ENCODE measurements at places on chromosomes 11 and 22. TPM values are rescaled to one million over a fixed set of nuclear protein-coding genes. Genes with fewer than 3 reads are reported as not detected.

DNA sequence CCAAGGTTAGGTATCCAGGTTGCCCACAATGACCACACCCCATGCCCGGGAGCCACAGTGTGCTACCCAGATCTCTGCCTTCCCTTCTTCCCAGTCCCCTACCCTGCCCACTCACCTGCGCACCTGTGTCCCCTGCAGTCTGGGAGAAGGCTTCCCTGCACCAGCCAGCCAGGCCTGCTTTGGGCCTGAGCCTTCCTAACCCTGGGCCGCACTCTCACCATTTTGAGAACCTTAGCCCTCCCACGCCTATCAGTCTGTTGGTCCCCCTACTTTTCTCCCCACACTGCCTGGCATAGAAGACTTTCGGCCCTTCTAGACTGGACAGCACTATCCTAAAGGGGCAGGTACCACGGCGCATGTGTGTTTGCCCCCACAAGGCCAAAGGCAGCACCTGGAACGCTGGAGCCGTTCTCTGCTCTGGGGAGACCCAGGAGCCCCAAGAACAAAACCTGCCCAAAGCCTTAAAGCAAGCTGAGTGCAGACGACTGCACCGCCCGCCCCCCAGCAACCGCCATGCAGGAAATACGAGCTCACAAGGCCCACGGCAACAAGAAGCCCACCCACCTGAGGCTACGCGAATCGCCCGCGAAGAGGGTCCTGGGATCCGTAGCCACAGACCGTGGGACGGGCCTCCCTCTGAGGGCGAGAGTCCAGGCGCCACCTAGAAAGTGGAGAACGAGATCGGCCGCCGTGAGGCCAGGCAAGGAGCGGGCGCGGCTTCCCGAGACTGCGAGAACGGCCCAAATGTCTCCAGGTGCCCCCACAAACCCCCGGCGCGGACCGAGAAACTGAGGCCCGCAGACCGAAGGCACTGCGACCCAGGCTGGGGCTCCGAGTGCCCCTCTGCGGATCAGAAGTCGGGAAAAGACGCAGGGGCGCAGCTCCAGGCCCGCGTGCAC, 546 bp downstream of the GNB1L start:
- H3K4me3 ChIP-seq, result peak overlapping the region; percentile 99
- peak; percentile 30 for DNase-seq
- H3K27ac ChIP-seq, result peak overlapping the region; percentile 92
- H3K4me1 ChIP-seq, result peaks cover 16% of the 10 kb centered on the region
- no peaks in the 10 kb centered on the region for H3K36me3 ChIP-seq
- no peaks in the 10 kb centered on the region for H3K27me3 ChIP-seq

DNA sequence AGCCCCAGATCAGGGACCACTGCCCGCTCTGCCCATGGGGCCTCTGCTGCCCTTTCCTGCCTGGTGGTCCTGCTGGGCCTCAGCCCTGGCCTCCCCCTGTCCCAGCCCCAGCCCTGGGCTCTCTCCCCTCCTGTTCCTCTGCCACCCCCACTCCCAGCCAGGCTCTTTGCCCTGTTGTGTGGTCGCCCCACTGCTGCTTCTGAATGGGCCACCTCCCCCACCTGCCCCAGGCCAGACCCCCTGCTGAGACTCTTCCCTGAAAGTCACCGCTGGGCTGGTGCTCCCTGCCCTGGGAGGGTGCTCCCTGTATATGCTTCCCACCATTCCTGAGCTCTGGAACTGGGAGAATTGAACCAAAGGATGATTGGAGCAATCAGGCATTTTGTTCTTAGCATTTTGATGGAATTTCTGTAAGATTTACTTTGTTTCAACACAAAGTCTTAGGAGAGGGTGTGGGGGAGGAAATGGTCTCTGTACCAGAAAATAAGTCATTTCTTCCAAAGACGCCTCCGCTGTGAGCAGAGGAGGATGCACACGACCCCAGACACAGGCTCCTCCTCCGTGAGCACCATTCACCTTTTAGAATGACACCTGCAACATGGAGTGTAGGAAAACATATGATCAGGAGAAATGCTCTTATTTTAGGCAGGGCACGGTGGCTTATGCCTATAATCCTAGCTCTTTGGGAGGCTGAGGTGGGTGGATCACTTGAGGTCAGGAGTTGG, 5.2 kb downstream of the APOBEC3B start:
- no peaks in the 10 kb centered on the region for H3K36me3 ChIP-seq
- no peaks in the 10 kb centered on the region for H3K4me1 ChIP-seq
- DNase-seq, result no peak
- no peaks in the 10 kb centered on the region for H3K27me3 ChIP-seq
- H3K27ac ChIP-seq, result no peak overlapping the region
- H3K4me3 ChIP-seq, result no peak overlapping the region

- no peak overlapping the region for H3K4me3 ChIP-seq
- no peaks in the 10 kb centered on the region for H3K4me1 ChIP-seq
- no peaks in the 10 kb centered on the region for H3K36me3 ChIP-seq
- H3K27ac ChIP-seq, result no peak overlapping the region
- no peaks in the 10 kb centered on the region for H3K27me3 ChIP-seq
Measured at GRCh38 chr11:20909995-20910726, 240.8 kb downstream of the NELL1 start.

DNA sequence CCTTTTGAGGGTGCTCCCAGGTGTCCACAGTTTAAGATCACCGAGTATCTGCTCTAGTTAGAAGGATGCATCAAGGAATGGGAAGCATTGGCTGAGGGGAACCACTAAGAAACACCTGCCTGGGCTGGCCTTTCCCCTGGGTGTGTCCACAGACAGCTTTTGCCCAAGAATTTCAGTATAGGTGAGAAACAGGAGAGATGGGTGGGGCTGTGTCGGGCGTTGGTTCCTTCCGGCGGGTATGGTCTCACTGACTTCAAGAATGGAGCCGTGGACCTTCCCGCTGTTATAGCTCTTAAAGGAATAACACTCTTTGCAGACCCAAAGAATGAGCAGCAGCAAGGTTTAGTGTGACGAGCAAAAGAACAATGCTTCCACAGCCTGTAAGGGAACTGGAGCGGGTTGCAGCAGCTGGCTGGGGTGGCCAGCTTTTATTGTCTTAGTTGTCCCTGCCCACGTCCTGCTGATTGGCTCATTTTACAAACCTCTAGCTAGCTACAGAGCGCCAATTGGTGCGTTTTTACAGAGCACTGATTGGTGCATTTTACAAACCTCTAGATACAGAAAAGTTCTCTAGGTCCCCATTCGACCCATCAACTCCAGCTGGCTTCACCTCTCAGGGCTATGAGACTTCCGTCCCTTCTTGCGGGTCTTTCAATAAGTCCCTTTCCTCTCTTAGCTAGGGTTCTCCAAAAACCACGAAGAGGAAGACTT, 2.4 kb downstream of the FADS1 start:
- peaks cover 7% of the 10 kb centered on the region for H3K27me3 ChIP-seq
- H3K4me3 ChIP-seq, result peak overlapping the region; percentile 75
- no peaks in the 10 kb centered on the region for H3K36me3 ChIP-seq

Gene KIRREL3
- total RNA-seq, result 0.64 TPM

- no peaks in the 10 kb centered on the region for H3K27me3 ChIP-seq
- H3K4me1 ChIP-seq, result no peaks in the 10 kb centered on the region
- no peaks in the 10 kb centered on the region for H3K36me3 ChIP-seq
- H3K4me3 ChIP-seq, result no peak overlapping the region
- DNase-seq, result no peak
Measured at GRCh38 chr11:110217223-110217877, 79.1 kb downstream of the RDX start.

Gene TNNI2
- 0.94 TPM for total RNA-seq

DNA sequence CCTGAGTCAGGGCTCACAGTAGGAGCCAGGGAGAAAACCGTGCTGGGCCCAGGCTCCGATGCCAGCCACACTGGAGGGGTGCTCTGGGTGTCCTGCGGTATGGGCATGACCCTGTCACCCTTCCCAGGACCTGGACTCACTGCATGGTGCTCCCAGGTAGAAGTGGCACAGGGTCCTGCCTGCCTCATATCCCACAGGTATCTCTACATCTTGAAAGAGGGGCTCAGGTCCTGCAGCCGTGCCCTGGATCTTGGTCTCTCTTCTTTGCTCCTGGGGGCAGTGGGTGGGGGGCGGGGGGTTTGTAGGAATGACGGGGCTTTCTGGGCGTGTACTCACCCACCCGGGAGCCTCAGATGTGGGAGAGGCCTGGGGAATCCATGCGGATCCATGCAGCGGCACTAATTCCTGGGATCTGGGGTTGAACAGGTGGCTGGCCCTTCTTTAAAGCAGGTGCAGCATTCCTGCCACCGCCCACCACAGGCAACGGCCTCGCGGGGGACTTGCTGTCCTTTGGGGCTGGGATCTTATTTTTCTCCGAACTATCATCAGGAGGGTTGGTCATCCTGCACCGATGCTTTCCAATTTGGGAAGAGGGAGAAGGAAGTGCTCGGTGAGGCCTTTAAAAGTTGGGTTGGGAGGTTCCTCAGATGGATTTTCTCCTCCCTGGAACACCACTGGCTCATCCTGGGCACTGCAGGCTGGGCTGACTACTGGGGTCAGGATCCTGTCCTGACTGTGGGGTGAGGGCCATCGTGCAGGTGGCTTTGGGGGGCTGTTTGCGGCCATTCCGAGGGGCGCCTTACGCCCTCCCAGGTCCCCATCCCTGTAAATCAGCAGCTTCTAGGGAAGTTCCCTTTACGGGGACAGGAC, 886.4 kb downstream of the BRD1 start:
- H3K4me3 ChIP-seq, result no peak overlapping the region
- H3K27ac ChIP-seq, result no peak overlapping the region
- H3K4me1 ChIP-seq, result no peaks in the 10 kb centered on the region
- H3K27me3 ChIP-seq, result no peaks in the 10 kb centered on the region

- peaks cover 22% of the 10 kb centered on the region for H3K27me3 ChIP-seq
- no peak for DNase-seq
- H3K36me3 ChIP-seq, result no peaks in the 10 kb centered on the region
- peak overlapping the region; percentile 22 for H3K4me3 ChIP-seq
Measured at GRCh38 chr11:69985641-69986439, 92.3 kb upstream of the ANO1 start.

GRCh38 chr11:68373189-68373814, 60.9 kb downstream of the LRP5 start:
- peaks cover 15% of the 10 kb centered on the region for H3K4me1 ChIP-seq
- no peaks in the 10 kb centered on the region for H3K27me3 ChIP-seq
- no peak overlapping the region for H3K4me3 ChIP-seq
- DNase-seq, result no peak

- H3K27me3 ChIP-seq, result no peaks in the 10 kb centered on the region
- DNase-seq, result no peak
- no peaks in the 10 kb centered on the region for H3K36me3 ChIP-seq
- H3K27ac ChIP-seq, result no peak overlapping the region
Measured at GRCh38 chr11:66264914-66265313, 3.5 kb upstream of the RAB1B start.

GRCh38 chr11:124892750-124893454, 4.8 kb downstream of the ROBO4 start:
- H3K36me3 ChIP-seq, result no peaks in the 10 kb centered on the region
- DNase-seq, result no peak
- H3K4me3 ChIP-seq, result no peak overlapping the region

Gene FIBIN
- 0.25 TPM for total RNA-seq

- DNase-seq, result no peak
- no peaks in the 10 kb centered on the region for H3K36me3 ChIP-seq
- no peaks in the 10 kb centered on the region for H3K27me3 ChIP-seq
- no peak overlapping the region for H3K27ac ChIP-seq
Measured at GRCh38 chr11:96366024-96366423, 23.0 kb upstream of the MAML2 start.

Gene NTM
- total RNA-seq, result 2.8 TPM

Gene LGR4
- total RNA-seq, result 88.2 TPM

GRCh38 chr11:119905162-119905561, 176.2 kb upstream of the NECTIN1 start:
- H3K4me1 ChIP-seq, result peaks cover 11% of the 10 kb centered on the region
- peak overlapping the region; percentile 23 for H3K27ac ChIP-seq
- H3K4me3 ChIP-seq, result peak overlapping the region; percentile 11
- peak; percentile 69 for DNase-seq
- no peaks in the 10 kb centered on the region for H3K36me3 ChIP-seq

DNA sequence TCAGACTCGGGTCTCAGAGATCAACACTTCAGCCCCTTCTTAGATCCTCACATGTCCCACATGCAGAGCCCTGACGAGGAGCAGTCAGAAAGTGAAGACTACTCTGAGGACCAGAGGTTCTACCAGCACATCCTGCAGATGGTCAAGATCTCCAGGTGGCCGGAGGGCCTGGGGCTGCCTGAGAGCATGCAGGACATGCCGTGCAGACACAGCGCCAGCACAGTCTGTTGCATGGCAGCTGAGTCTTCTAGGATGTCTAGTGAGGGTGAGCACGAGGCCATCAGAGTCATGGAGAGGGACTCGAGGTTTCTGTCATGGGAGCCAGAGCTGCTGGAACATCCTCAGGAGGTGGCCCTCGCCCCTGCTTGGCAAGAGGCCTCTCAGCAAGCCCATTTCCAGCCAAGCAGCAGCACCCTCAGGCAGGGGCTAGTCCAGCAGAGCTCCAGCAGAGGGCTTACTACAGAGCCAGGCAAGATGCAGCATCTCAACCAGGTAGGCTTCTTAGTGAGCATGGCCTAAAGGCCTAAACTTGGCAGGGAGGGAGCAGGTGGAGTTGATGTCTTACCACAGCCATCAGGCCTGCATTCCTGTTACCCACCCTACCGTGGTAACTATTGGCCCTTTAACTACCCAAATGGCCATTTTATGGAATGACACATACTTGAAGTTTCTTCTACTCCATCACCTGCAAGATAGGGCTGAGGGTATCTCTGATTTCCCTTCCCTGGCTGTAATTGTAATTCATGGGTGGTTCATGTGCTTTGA, 28.7 kb downstream of the CEP164 start:
- DNase-seq, result no peak
- H3K36me3 ChIP-seq, result no peaks in the 10 kb centered on the region
- no peaks in the 10 kb centered on the region for H3K4me1 ChIP-seq
- no peak overlapping the region for H3K27ac ChIP-seq
- no peak overlapping the region for H3K4me3 ChIP-seq
